ENCODE measurements at places on chromosomes 1 and 21.
A peak's percentile ranks its signal among the peaks of the same experiment; 100 is the strongest.

DNA sequence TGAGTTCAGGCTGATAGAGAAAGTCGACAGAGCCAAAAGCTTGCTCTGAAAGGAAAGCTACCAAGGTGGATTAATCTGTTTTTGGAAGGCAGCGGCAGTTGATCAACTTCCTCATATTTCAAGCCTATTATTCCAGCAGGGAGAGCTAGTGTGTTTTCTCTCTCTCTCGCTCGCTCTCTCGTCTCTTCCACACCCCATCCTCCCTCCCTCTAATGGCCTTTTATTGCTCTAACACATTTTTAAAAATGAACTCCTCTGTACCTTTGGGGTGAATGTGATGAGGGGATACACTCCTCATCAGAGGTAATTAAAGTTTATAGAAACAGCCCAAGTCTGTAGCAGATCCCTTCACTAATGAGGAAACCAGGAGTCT is 126.4 kb downstream of the CLIC6 start:
- DNase-seq: no peak

DNA sequence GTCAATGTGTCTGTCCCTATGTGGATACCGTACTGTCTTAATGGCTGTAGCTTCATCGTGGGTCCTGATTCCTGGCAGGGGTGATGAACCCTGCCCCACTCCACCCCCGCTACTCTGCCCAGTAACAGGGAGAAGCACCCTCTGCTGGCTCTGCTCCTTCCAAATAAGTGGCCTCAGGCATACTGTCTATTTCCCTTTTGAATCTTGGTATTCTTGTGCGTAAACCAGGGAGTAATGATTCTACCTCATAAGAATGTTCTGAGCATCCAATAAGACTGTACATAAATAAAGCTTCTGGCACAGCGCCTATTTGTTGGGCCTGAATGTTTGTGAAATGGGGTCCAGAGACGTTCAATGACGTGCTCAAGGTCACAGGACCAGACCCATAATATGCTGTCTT is 35.2 kb upstream of the CTPS1 start:
- DNase-seq: peak; percentile 95

- no peak for DNase-seq
These were observed 105.3 kb downstream of the ADARB1 start for GRCh38 chr21:45179568-45180245.

GRCh38 chr1:46556822-46557221 is 5.4 kb upstream of the KNCN start:
- peak; percentile 63 for DNase-seq

- peak; percentile 69 for DNase-seq
These were observed 12.8 kb downstream of the PPFIA4 start for GRCh38 chr1:203038891-203039608.

- DNase-seq: peak; percentile 68
These were observed 7.0 kb upstream of the HEYL start for GRCh38 chr1:39646232-39647081.

GRCh38 chr1:243213045-243213787 is 41.9 kb downstream of the CEP170 start:
- peak; percentile 64 for DNase-seq

DNA sequence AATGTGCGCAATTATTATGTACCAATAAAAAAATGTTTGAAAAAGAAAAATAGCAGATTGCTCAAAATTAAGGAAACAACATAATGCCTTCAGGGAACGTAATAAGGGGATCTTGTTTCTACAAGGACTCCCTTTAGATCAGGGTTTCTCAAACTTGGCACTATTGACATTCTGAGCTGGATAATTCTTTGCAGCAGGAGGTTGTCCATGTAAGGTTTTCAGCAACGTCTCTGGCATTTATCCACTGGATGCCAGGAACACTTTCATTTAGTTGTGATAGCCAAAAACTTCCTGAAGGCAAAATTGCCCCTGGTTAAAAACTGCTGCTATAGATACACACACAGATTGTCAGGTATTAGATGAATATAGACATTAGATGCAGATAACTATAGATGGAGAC is 666.7 kb upstream of the ADAMTS5 start:
- no peak for DNase-seq

- no peak for DNase-seq
These were observed 1.8 kb downstream of the NR1I3 start for GRCh38 chr1:161235957-161236775.

DNA sequence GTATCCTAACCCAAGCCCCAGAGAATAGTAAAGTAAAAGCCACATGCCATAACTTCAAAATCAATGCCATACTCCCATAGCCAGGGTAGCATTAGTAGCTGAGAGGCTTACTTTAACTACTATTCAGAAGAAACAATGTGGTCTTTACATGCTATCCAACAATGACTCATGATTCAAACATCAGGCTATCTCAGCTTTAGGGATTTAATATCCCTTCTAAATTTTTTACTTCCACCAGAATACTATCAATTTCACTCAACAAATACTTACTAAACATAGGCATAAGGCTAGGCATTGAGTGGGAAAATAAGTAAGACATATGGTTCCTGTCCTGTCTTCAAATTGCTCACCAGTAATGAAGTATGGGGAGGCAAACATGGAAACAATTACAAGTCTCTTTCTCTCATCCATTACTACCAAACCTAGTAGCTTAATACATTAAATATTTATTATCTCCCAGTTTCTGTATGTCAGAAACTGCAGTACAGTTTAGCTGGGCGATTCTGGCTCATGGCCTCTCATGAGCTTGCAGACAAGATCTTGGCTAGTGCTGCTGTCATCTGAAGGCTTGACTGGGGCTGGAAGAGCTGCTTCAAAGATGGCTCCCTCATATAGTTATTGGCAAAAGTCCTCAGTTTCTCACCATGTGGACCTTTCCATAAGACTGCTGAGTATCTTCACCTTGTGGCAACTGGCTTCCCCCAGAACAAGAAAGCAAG is 30.7 kb downstream of the EVI5 start:
- DNase-seq: peak; percentile 81

DNA sequence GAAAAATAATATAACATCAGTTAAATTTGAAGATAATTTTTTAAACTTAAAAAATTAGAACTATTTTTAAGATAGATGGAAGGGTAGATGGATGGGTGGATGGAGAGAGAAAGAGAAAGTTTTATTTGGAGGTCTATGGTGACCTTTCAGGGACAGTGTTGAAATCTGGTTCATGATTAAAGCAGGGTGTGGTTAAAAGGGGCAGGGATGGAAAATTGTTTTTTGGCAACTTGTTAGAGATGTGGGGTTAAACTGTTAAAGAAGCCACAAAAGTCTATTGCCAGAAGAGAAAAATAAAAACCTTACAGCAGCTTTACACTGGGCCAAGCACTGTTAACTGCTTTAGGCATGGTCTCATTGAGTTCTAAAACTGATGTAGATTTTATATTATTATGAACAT is 134.9 kb upstream of the GORAB start:
- no peak for DNase-seq

DNA sequence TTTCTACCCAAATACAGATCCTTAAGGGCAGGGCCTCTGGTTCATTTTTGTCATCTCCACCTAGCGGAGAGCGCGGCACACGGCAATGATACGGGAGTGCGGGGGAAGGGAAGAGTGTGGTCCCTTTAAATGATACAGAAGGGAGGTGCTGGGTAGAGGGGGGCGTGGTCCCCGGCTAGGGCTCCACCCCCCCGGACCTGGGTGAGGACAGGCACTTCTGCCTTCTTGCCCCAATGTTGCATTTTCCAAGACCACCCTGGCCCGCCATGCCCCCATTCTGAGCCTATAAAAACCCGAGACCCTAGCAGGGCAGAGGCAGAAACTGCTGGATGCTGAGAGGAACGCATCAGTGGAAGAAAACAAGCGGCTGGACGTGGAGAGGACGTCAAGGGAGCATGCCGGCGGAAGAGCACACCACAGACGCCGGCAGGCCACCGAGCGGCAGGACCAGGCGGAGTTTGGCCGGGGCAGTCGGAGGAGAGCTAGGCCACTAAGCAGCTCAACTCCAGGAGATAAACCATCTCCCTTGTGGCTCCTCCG is 30.0 kb downstream of the LRRC3 start:
- no peak for DNase-seq

DNA sequence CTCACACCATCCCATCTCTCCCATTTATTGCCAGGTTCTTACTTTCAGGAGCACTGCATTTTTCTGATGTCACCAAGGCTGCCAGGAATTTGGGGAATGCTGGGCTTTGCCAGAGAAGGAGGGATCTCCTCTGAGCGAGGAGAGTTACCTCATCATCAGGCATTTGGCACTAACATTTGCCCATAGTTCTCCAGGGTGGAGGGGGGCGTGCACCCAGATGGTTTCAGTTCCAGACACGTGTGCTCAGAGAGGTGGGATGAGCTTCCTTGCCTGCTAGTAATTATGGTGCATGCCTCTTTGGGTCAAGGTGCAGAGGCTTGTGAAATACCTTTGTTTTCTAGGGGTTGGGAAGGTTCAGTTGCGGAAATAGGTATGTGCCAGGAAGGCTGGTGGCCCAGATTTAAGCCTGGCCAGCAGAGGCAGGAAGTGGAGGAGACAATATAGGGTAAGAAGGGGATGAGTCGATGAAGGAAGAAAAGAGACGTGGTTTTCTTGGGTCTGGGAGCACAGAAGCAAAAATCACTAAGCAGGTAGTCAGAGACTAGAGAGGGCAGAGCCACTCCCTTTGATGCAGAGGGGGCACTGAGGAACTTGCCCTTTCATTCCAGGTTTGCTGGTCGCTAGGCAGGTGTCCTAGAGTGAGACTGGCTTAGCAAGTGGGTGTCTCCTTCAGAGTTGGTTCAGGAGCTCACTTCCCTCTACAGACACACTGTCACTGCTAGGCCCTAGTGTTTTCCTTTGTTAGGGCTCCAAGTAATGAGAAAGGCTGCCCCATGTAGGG is 7.2 kb downstream of the TUFT1 start:
- peak; percentile 99 for DNase-seq

DNA sequence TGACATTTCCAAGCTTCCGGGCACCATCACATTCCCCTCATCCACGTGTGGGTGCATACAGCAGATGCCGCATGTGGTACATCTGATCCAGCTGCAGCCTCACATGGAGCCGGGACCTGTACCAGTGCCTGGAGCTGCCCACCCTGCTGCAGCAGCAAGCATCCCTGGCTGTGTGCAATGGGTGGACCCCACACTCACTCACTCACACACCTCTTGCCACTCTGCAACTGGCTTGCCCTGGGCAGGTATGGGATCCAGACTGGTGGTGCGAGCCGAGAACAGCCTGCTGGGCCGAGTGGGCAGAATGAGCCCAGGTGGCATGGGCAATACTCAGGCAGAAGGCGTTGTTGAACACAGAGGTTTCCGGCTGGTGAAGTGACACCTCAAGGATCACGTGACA is 75.0 kb downstream of the DPYD start:
- DNase-seq: no peak

GRCh38 chr1:81758181-81758580 is 42.6 kb upstream of the ADGRL2 start:
- DNase-seq: no peak

DNA sequence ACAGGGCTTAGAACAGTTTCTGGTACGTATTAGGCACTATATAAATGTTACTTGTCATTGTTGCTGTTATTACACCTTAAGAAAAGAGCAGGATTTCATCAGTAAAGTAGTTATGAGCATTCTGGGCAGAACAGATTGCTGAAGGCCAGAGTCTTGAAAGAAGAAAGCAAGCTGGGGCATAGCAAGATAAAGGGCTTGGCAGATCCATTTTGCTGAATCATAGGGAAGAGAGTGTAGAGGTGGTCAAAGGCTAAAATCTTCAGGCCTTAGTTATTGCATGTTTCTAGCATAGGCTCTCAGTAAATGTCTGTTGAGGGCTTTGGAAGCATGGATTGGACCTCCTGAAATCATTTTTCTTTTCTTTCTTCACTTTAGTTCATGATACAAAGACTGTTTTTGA is 67.5 kb downstream of the PLA2G4A start:
- DNase-seq: no peak

DNA sequence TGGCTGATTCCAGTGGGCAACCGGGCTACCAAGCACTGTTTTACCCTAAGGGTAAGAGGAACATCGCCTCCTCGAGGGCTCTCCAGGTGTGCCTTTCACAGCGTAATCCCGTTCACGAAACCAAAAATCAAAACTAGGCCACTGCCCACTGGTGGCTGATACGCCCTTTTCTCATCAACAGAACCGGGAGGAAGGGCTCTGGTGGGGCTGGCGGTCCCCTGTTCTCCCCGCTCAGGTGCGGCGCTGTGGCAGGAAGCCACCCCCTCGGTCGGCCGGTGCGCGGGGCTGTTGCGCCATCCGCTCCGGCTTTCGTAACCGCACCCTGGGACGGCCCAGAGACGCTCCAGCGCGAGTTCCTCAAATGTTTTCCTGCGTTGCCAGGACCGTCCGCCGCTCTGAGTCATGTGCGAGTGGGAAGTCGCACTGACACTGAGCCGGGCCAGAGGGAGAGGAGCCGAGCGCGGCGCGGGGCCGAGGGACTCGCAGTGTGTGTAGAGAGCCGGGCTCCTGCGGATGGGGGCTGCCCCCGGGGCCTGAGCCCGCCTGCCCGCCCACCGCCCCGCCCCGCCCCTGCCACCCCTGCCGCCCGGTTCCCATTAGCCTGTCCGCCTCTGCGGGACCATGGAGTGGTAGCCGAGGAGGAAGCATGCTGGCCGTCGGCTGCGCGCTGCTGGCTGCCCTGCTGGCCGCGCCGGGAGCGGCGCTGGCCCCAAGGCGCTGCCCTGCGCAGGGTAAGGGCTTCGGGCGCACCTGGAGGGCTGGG is at the start of gene IL6R:
IL6R (plus strand) TSS at position 360 of the 763 bp plus-strand sequence; CDS start at position 647, 287 bp downstream.
- DNase-seq: peak; percentile 95

DNA sequence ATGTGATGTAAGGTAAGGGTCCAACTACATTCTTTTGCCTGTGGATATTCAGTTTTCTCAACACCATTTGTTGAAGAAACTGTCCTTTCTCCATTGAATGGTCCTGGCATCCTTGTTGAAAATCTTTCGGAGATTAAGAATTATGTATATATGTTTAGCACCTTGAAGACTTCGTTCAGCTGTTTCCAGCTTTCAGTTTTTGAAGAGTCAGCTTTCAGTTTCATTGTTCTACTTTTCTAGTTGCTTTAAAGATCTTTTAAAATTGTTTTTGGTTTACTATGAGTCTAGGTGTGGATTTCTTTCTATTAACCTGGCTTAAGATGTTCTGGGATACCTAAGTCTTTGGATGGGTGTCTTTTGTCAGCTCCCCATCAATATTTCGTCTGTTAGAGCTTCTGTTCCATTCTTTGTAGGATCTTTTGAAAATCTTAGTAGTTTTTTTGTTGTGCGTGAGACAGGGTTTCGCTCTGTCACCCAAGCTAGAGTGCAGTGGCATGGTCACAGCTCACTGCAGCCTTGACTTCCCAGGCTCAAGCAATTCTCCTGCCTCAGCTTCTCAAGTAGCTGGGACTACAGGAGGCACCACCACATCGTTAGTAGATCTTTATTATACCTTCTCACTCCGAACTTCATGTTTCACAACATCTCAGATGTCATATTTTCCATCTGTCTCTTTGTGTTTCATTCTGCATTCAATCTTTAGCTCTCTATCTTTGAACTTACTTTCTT is 353.5 kb upstream of the B3GALT2 start:
- DNase-seq: no peak

DNA sequence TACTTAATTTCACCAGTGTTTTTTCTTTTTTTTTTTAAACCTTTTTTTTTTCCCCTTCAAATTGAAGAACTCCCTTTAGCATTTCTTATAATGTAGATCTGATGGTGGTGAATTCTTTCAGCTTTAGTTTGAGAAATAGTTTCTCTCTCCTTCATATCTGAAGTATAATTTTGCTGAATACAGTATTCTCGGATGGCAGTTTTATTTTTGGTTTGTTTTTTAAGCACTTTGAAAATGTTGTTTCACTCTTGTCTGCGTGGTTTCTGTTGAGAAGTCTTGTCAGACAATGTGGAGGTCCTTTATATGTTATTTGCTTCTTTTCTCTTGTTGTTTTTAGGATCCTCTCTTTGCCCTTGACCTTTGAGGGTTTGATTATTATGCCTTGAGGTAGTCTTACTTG is 135.1 kb downstream of the RPS6KC1 start:
- DNase-seq: no peak
